ENCODE measurements at places on chromosomes 5 and 9.

GRCh38 chr9:116958881-116959280 lies 271.8 kb downstream of the TRIM32 start:
- no peak for DNase-seq

DNA sequence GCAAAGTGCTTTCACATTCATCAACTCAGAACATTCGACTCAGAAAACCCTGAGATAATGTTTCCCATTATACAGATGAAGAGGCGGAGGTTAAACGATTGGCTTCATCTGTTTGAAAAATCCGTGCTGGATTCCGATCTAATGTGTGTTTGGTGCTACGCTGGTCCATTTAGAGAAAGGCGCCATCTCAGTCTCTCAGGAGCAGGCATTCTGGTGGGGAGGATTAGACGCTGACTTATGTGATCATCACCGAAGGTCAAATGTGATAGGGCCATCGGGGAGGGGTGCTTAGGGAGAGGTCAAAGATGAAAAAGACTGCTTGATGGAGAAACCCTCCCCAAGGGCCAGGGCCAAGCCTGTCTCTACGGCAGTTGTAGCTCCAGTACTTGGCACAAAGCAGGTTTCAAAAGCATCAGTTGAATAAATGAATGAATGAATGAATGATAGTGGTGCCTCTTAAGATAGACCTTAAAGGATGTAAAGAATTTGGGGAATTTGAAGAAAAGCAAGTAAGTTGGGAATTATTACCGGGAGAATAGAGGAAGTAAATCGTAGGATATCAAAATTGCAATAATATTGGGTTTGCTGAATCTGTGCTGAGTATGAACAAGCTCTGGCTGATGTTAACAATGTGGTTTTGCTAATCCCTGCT lies 160.6 kb upstream of the SHB start:
- no peak for DNase-seq

GRCh38 chr5:135740475-135740874 lies 94.0 kb upstream of the SLC25A48 start:
- no peak for DNase-seq

DNA sequence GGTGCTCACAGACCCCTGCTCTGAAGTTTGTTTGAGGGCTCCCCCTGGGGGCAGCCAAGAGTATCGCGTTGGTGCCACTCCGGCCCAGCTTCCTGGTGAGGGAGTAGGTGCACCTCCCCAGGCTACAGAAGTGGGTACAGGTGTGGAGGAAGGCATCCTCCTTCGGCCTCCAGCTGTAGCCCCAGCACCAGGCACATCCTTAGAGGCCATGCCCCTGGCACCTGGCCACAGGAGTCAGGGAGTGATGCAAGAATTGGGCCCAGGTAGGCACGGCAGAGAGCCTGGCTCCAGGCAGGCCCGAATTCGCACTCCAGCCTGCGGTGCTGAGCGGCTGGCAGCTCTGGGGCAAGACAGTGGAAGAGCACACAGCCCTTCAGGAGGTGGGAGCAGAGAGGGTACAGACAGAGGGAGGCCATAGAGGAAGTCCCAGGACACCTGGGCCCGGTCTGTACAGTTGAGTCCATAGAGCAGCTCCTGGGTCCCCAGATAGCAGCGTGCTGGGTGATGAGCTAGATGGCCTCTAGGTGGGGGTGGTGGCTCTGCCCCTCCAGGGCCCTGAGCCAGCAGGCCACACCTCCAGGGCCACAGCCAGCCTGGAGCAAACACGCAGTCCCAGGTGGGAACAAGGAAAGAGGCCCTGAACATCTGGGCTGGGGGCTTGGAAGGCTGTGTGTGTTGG lies 2.4 kb downstream of the SAPCD2 start:
- no peak for DNase-seq

GRCh38 chr5:14925326-14925725 lies 53.7 kb upstream of the ANKH start:
- no peak for DNase-seq

GRCh38 chr5:72649449-72649848 lies 142.2 kb upstream of the ZNF366 start:
- DNase-seq: no peak

- no peak for DNase-seq
These were observed 35.8 kb upstream of the ATG10 start for GRCh38 chr5:81936066-81936465.

- no peak for DNase-seq
These were observed 157.9 kb downstream of the ZDHHC21 start for GRCh38 chr9:14535161-14535955.

GRCh38 chr5:34564710-34565235 lies 91.4 kb upstream of the RAI14 start:
- DNase-seq: no peak

GRCh38 chr9:17135295-17136160 lies 688 bp downstream of the CNTLN start:
- no peak for DNase-seq

DNA sequence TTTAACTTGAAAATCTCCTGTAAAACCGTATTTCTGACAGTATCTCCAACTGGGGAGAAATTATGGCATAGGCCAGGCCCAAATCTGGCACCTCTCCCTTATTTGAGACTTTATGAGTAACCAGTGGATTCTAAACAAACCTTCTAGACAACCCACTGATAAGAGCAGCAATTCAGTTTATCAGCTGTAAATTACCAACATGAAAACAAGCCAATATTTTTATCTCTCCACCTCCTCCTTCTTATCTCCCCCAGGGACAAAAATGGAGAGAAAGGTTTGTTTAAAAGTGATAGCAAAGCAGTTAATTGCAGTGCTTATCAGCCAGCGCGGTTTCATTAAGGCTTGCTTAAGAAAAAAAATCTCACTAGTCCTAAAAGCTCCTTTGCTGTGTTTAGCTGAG lies 53.8 kb downstream of the KCNV2 start:
- no peak for DNase-seq

- no peak for DNase-seq
These were observed 59.0 kb upstream of the BARX1 start for GRCh38 chr9:94014066-94014654.

DNA sequence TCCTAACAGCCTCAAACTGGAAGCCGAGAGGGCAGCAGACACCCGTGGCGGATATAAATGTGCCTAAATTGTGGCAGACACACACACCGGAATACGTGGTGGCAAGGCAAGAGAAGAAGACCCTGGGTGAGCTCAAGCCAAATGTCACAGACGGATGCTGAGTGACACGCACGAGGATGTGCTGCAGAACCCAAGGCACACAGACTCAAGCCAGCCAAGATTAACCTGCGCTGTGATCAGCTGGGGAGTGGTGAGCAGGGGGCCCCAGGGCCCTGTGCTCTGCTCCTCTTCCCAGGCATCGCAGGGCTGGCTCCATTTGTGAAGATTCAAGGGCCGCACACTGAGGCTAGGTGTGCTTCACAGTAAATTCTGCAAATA lies 16.4 kb downstream of the SEMA4D start:
- DNase-seq: no peak

DNA sequence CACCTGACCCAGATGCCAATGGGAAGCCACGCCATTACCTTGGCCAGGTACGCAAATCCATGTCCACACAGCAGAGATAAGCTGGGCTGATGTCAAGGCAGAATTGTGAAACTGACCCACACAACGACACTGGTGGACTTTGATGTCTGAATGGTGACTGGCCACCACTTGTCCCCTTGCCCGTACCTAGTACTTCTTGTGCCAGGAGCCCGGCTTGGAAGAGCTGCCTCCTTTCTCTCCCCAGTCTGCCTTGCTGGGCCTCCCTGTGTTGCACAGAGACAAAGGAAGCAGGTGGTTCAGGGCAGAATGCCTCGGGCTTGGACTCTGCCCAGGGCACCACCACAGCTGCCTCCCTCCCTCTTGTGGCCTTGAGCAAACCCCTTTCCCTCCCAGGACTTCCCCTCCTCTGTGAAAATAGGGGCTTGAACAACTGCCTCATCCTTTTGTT lies 23.3 kb downstream of the PTGES2 start:
- no peak for DNase-seq

DNA sequence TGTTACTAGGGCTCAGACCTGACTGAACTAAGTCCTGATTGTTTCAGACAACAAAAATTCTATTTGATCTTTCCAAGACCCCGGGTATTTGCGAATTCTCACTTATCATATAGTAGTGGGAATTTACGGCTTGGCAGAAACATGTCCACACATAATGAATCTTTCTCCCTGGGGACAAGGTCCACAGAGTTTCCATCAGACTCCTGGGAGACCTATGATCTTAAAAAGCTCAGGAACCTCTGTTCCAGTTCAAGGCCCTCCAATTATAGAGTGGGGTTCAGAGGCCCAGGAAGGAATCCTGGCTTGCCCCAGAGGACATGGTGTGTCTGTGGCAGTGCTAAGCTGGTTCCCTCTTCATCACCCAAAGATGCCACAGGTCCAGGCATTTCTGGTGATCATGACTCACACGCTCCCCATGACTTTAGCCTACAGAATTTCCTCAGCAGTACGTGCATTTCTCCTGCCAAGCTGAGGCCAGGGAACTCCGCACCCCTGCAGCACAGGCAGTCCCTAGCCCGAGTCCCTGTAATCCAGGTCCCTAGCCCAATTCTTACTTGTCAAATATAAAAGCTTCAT lies 12.6 kb downstream of the RAPGEF1 start:
- no peak for DNase-seq

DNA sequence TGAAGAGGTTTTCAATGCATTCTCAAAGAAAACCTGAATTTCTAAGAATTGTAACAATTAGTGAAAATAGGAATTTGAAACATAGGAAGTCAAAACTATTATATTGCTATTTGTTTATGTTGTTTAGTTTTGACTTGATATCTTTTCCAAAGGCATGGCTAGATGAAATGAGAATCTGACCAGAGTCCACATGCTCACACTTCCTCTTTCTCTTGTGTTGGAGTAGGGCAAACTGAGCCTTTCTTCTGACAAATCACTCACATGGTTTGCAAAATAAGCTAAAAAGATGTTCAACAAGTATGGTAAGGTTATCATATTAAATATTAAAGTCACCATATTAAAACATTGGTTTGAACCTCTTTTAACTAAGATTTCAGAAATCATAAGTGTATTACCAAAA lies 512.6 kb downstream of the ISL1 start:
- no peak for DNase-seq

- DNase-seq: no peak
These were observed 119.3 kb downstream of the NR2F1-AS1 start for GRCh38 chr5:93461756-93462155.

GRCh38 chr9:90870621-90871326 lies 69.2 kb downstream of the SYK start:
- DNase-seq: no peak

DNA sequence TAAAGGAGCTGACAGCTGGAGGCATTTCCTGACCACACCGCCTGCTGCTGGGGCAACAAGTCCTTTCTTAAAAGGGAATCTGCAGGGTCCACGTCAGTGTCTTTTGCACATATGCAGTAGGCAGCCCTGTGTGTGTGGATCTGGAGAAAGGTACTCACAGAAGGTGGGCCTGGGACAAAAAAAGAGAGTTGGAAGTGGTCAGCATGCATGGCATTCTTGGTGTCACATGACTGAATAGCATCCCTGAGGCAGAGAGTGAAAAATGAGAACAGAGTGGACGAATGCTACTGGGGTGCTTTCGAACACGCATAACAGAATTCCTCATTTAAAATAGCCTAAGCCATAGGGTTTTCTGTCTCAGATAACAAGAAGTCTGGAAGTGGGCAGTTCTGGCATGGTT lies 47.0 kb downstream of the DNAJC21 start:
- no peak for DNase-seq

- DNase-seq: no peak
These were observed 37.9 kb downstream of the LHFPL2 start for GRCh38 chr5:78610636-78611035.

GRCh38 chr5:10592601-10593000 lies 28.7 kb downstream of the ANKRD33B start:
- DNase-seq: no peak

DNA sequence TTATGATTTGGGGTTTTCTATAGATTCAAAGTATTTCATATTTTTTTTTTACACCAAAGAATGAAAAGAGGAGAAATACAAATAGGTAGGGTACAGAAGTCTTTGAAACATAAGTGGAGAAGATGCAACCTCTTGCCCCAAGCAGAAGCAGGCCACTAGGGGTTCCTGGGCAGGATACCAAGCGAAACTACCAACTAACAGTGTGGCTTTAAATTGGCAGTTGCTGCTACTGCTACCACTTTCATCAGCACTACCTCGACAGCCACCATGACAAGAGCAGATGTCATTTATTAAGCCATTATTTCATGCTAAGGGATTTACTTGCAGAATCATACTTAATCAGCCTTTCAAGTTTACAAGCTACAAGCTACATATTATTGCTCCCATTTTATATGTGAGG lies 288.1 kb downstream of the NR3C1 start:
- no peak for DNase-seq

DNA sequence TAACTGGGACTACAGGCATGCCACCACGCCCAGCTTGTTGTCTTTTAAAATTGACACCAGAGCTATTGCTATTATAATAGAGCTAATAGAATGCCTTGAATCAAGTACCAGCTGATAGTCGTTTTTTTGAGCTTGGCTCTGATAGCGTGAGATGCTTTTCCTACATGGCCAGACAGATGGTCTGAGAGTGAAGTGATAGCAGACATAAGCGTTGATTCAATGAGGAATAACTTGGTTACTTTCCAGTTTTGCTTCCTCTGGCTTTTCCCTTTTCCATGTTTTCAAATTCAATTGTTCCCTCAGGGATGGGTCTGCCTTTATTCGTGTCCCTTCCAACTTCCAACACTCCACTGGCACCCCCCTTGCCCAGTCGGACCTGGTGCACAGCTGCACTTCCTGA lies 15.4 kb downstream of the AGXT2 start:
- no peak for DNase-seq

GRCh38 chr9:617445-618085 lies 223.9 kb upstream of the DMRT1 start:
- no peak for DNase-seq

DNA sequence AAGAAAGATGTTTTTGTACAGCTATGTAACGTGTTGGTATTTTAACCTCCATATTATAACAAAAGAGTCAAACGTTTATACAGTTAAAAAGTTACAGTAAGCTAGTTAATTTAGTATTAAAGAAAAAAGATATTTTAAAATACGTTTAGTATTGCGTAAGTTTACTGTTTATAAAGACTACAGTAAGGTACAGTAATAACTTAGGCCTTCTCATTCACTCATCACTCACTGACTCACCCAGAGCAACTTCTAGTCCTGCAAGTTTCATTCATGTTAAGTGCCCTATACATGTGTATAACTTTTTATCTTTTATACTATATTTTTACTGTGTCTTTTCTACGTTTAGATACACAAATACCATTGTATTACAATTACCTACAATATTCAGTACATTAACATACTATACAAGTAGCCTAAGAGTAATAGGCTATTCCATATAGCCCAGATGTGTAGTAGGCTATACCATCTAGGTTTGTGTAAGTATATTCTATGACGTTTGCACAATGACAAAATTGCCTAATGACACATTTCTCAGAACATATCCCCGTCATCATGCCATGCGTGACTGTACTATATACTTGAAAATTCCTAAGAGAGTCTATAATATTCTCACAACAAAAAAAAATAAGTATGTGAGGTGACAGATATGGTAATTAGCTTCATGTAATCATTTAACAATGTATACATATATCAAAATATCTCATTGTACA lies 33.8 kb downstream of the ERP44 start:
- DNase-seq: no peak

- DNase-seq: no peak
These were observed 25.6 kb upstream of the GCNT1 start for GRCh38 chr9:76433406-76433805.

All from RWPE2 (cell line).